ENCODE measurements at places on chromosomes 11 and 22.

DNA sequence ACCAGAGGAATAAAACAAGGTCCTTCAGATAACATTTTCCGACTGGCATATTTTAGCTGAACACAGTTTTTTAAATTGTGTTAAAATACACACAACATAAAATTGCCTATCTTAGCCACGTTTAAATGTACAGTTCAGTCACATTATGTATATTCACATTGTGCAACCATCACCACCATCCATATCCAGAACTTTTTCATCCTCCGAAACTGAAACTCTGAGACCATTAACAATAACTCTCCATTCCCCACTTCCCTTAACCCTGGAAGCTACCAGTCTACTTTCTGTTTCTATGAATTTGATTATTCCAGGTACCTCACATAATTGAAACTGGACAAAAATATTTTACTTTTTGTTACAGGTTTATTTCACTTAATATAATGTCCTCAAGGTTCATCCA, 213.3 kb downstream of the ETS1 start:
- peak; percentile 69 for DNase-seq

- DNase-seq = no peak
Observed at GRCh38 chr11:61198361-61198760, 5.0 kb upstream of the PGA3 start.

DNA sequence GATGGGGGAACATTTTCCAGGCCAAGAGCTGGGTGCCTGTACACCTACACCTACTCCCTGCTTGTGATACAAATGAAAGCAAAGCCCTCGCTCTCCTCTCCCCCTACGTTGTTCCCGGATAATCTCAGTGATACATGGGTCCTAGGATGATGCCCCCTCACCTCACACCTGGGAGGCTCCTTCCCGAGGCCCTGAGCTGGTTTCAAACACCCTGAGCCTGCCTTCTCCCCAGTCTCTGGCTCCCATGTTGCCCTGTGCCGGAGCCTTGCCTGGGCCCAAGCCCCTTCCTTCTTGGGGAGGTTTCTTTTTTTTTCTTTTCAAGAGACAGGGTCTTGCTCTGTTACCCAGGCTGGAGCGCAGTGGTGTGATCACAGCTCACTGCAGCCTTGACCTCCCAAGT, 23.3 kb downstream of the TRMU start:
- DNase-seq = no peak

GRCh38 chr11:115751243-115752015, 247.2 kb upstream of the CADM1 start:
- DNase-seq = peak; percentile 40

GRCh38 chr11:65421794-65422632, 585 bp upstream of the NEAT1 start:
- DNase-seq = peak; percentile 89

DNA sequence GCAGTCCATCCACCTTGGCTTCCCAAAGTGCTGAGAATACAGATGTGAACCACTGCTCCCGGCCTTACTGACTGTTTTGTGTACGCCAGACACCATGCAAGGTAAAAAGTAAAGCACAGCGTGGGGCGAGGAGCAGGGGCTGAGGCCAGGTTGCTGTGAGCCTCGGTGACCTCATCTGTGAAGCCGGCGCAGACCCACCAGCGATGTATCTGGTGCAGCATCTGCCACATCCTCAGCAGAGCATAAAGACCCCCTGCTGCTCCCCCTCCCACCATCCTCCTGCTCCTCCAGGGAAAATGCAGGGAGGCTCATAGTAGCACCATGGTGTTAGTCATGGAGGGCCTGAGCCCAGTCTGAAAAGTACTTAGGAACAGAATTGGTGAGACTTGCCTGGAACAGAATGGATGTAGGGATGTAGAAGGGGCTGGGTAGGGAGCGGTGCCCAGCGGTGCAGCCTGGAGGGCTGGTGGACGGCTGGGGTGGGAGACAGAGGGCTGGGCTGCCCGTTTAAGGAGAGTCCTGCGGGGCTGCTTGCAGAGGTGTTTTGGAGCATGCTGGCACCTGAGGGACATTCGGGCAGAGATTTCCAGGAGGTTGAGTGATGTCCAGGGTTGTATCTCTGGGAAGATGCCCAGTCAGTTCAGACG, 462.4 kb downstream of the BRD1 start:
- no peak for DNase-seq

DNA sequence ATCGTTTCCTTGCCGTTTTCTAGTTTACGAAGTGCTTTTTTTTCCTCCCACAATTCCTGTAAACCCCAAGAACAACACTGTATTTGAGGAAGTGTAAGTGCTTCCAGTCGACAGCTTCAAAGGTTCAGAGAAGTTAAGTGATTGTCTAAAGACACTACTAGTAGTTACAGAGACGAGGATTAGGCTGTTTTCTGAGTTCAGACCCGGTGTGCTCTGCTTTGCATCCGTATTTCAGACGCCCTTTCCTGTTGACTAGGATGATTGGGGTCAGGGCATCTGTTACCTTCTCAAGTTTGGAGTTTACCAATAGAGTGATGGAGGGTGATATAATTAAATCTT, 430 bp downstream of the CLP1 start:
- DNase-seq = peak; percentile 36

- no peak for DNase-seq
Observed at GRCh38 chr22:36745301-36745995, 30.5 kb downstream of the IFT27 start.

DNA sequence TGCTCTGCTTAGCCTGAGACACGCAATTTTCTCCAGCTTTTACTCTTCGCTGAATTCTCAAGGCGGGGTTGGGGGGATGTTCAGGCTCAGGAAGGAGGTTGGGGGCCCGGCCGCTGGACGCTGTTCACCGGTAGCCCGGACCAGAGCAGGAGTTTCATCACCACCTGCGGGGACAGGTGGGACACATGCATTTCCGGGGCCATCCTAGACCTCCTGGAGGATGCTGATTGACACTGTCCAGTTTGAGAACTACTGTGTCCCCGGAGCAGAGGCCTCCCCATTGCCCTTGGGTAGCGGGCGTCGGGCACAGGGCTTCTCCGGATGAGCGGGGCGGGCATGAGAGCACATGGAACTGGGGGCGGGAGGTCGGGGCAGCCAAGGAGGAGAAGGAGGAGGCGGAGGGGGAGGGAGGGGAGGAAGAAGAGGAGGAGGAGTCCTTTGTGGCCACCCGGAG, 144.0 kb upstream of the GRK3 start:
- no peak for DNase-seq

GRCh38 chr22:38230108-38230825, 28.5 kb downstream of the MAFF start:
- DNase-seq = peak; percentile 75

DNA sequence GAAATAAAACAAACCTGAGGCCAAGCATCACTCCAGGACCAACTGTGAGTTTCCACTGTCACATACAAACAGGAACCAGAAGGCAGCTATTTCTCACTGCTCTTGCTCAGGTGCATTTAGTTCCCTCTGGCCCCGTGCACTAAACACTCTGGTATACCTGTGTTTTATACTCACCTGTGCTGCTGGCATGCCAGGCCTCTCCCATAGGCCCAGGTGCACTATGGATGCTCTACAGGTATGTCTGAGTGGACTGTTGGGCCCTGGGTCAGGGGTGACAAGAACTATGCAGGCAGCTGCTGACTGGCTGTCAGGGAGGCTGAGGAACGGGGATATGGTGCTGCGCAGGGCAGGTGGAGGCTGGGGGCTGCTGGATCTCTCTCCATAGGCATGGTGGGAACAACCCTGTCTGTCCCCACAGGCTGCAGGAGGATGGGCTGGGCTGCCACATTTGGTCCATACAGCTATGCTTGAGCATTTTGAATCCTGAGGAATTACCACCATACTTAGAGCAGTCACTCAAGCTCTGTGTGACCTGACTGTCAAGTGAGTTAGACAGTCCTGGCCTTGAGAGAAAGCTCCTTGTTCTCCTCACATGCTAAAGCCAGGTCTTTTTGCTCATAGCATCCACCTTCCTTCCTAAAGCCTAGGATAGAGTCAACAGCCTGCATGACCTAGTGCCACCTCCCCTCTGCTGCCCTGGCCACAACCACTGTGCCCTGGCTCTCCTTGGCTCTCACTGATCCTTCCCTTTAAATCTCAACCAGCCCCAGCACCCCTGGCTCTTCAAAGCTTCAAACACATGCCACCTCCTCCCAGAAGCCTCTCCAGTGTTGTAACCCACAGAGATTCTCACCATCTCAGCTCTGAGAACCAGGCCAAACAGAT, 72.9 kb downstream of the C11orf58 start:
- DNase-seq = no peak

DNA sequence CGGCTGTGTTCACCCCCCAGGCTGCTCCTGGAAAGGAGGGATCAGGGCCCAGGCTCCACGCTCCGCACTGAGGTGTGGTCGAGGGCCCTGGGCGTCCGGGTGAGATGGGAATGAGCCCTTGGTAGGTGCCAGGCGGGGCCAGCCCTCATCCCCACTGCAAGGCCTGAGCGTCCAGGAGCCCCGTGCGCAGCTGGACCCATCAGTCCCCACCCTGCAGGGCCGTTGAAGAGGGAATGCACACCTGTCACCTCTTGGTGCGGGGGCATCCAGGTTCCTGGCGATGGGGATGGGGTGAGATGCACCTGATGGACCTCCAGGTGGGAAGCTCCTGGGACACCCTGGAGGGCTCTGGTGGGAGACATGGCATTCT, 72.2 kb downstream of the KCNQ1 start:
- no peak for DNase-seq

DNA sequence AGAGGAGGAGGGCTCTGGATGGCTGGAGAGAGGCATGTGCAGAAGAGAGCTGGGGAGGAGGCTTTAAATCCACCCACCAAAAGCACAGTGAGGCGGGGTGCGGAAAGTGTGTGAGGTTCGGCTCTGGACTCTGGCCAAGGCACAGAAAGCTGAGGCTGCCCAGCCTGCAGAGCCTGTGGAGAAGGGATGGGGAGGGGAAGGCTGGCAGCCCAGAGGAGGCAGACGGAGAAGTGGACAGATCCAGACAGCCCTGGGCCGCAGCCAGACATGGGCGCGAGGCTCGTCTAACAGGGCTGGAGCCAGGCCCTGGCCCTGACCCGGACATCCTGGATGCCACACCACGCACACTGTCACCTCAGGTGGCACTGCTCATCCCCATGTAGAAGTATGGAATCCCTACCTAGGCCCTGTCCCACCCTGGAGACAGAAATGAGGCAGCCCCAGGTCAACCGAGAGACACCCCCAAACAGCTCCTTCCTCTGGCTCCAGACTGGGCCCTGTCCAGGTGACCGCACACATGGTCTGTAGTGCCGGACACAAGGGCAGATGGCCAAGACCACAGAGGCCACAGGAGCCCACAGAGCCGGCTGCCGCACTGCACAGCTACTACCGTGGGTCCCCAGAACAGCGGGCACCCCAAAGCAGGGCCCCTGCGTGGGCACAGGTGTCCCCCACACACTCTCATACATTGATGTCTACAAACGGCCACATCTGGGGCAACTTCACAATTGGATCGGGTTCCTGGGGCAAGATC, 16.6 kb upstream of the MOB2 start:
- DNase-seq = no peak

- peak; percentile 4 for DNase-seq
Observed at GRCh38 chr11:94884376-94884775, 89.0 kb downstream of the CWC15 start.

GRCh38 chr11:114175706-114176105, 116.2 kb downstream of the ZBTB16 start:
- no peak for DNase-seq

DNA sequence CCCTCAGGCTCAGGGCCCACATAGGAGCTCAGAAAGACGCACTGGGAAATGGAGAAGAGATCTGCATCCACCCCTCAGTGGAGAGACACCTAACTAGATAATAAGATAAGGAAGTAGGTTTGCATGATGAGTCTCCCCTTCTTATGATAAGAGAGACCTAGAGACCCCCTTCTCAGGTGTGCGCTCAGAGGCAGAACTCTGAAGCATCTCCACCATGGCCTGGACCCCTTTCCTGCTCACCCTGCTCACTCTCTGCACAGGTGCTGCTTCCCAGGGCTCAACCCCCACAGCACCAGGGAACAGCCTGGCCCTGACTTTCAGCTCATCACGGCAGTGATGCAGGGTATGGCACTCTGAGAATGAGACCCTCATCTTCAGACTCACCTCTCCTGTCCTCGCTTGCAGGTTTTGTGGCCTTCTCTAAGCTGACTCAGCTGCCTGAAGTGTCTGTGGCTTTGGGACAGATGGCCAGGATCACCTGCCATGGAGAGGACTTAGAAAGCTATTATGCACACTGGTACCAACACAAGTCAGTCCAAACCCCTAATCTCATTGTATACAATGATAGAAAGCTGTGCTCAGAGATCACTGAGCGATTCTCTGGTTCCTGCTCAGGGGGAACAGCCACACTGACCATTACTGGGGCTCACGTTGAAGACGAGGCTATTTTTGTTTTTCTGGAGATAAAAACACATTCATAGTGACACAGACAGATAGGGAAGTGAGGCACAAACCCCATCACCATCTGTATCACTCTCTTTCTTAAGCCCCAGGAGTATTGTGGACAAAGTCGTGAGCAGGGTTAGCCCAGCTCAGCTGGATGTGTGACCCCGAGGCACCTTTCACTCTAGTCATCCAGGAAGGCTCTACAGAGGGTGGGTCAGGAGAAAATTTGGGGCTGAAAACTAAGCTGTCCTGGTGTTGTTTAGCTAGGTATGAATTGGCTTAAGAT, 29.7 kb upstream of the IGLL5 start:
- DNase-seq = peak; percentile 27

GRCh38 chr22:25045159-25045558, 92.6 kb downstream of the KIAA1671 start:
- no peak for DNase-seq

DNA sequence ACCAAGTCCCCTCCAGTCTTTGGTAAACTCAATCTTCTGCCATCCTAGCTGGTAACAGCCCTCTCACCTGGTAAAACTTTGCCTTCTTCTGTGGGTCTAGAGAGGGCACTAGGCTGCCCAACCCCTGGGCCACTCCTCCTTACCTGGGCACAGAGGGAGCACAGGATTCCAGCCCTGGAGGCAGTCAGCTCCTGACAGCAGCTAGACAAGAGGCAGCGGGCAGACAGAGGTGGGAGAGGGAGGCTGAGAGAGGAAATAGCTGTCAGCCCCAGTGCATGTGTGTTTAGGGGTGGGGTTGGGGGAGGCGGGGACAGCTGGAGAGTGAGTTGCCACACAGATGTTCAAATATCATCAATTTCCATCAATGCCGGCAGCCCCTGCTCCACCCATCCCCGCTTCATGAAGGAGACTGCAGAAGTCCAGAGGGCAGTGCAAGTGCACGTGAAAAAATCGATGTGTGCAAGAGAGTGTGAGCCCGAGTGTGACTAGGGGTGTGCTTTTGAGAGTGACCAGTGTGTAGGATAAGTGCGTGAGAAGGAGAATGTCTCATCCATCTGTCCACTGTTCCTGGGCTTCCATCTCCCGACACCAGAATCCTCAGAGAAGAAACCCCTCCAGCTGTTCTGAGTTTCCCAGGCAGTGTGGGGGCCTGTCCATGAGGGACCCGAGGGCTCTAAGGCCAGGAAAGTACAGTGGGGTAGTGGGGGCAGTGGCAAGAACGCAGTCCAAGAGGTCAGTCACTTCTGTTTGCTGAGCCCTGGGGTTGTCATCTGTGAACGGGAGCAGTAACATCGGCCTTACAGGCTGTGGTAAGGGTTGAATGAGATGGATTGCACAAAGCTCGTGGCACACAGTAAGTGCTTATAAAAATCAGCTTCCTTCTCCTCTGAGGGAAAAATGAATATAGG, at the start of gene PTGDR2:
Gene PTGDR2 (minus strand): TSS at position 225 of the 908 bp plus-strand sequence. CDS start 2,228 bp downstream, outside the sequence.
- DNase-seq = no peak
